ENCODE measurements at places on chromosomes 1 and 21. TPM values are rescaled to one million over a fixed set of nuclear protein-coding genes. Genes with fewer than 3 reads are reported as not detected.

CHD5 gene
- 0.96 TPM for total RNA-seq

NPHS2 gene
- total RNA-seq = not detected

- DNase-seq = no peak
Measured at GRCh38 chr21:35381743-35382310, 332.7 kb upstream of the RUNX1 start.

DNA sequence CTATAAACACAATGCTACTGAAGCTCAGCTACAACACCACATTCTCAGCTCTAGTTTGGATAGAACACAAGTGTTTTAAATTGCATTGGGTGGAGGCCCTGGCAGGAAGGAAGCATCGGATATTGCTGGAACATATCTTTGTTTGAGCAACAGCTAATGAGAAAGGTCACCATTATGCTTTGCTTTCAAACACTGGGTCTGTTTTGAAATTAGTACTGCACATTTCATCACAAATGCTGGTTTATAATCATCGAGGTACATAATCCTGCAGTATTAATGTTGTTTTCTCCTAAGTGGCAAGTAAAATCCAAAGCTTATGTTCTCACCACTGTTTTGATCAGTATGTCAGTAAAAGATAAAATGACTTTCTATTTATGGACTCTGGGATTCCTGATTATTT, 61.5 kb upstream of the ARHGAP29 start:
- no peak for DNase-seq

All from glutamatergic neuron (in vitro differentiated cells).